ENCODE measurements at places on chromosomes 3 and 15.

DNA sequence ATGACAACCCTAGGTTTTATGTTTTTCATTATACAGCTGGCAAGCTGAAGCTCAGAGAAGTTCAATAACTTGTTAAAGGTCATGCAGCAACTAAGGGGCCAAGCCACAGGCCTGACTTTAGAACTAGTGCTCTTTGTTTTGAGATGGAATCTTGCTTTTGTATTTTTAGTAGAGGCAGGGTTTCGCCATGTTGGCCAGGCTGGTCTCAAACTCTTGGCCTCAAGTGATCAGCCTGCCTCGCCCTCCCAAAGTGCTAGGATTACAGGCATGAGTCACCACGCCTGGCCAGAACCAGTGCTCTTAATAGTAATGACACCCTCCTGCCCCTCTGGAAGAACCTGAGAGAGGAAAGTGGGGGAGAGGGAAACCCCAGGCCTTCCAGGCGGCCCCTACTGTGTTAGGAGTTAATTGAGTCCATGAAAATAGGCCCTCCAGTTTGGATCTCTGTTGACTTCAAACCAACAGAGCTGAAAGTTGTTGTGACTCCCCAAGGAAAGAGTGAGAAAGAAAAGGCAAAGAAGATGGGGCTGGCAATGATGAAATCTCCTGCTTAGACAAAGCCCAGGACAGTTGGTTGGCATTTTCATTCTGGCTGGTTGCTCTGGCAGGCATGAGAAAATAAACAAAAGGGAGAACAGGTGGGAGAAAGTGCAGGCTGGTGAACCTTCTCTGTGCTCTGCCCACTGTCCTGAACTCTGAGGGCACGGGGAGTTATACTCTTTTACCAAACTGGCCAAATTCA lies 3.6 kb upstream of the PRRT3 start:
- no peak for DNase-seq

DNA sequence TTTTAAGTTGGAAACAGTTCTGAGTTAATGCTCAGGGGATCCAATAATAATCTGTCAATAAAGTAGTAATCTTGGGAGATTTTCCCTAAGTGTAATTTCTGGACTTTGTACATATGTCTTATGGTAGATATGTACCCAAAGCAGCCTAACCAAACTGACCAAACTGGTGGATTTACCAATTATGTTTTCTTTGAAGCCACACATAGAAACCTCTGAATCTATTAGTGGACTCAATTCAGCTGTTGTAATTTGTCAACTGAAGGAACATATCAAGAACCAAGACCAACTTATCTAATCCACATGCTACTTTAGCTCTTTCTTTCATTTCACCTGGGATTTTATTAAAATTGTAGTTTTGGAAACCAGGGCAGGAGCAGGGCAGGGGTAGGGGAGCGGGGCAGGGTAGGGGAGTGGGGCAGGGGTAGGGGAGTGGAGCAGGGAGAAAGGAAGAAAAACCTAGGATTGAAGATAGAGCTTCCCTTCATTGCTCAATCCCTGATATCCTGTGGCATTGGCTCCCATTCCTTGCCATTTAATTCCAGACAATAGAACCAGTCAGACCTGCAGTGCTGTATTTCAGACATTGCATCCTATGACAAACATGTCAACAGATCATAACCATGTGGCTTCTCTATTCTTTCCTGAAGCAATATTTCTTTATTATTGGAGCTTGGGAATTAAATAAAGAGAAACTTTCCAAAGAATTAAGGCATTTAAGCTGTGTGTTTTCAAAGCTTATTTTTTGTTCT lies 101.8 kb downstream of the NFKBIZ start:
- DNase-seq, result no peak

DNA sequence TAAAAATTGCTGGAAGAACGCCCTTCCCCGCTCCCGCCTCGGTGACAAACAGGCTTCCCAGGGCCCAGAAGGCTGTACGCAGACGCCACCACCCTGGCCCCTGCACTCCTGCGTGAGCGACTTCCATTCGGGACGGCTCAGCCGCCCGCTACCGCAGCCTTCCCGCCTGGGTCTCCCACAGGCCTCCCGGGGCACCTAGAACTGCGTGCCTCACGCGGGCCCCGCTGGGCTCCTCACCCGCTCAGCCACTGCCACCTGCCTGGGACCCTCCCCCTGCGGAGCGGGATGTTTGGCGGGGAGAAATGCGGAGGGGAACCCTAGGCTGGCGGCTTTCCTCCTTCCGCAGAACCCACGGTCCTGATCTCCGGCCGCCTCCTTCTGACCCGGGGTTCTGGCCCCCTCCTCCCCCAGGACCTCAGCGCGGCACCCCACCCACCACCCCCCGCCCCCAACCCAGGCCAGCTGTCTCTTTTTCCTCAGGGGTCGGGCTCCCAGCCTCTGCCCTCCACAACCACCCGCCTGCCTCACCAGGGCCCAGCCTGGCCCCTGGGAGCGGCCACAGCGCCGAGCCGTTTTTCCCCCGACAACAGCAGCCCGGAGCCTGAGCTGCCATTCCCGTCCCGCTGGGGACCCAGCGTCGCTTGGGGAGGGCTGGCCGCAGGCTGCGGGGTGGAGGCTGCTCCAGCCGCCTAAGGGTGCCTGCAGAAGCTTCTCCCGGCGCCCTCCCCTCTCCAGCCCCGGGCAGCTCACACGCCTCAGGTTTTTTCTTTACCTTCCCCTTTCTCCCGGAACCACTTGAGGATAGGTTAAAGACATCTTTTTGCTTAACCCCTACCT lies 27.6 kb upstream of the RAB7A start:
- no peak for DNase-seq

- DNase-seq, result no peak
These were observed 86.0 kb upstream of the PLCL2 start for GRCh38 chr3:16798738-16799137.

GRCh38 chr15:88738796-88739195 lies 64.4 kb upstream of the ACAN start:
- no peak for DNase-seq

- no peak for DNase-seq
These were observed 187.7 kb downstream of the SATB1 start for GRCh38 chr3:18237251-18238005.

- no peak for DNase-seq
These were observed 1.8 kb downstream of the BCL6 start for GRCh38 chr3:187743195-187744141.

- peak; percentile 13 for DNase-seq
These were observed 11.4 kb downstream of the EIF4G1 start for GRCh38 chr3:184325715-184326369.

Measured in activated CD8-positive, alpha-beta memory T cell treated with anti-CD3 and anti-CD28 coated beads for 4 hours (primary cell).